Non-pigmented ciliary epithelial cell (primary cell): ENCODE measurements at places on chromosomes 1 and 21.
A peak's percentile ranks its signal among the peaks of the same experiment; 100 is the strongest.

GRCh38 chr1:35887508-35887907 is 4.5 kb downstream of the AGO1 start:
- no peak for DNase-seq

GRCh38 chr1:178908358-178908757 is 37.5 kb upstream of the ANGPTL1 start:
- peak; percentile 5 for DNase-seq

- no peak for DNase-seq
Measured at GRCh38 chr1:78441921-78442320, 48.9 kb upstream of the PTGFR start.

- peak; percentile 78 for DNase-seq
Measured at GRCh38 chr1:212498283-212499040, 65.7 kb downstream of the NENF start.

DNA sequence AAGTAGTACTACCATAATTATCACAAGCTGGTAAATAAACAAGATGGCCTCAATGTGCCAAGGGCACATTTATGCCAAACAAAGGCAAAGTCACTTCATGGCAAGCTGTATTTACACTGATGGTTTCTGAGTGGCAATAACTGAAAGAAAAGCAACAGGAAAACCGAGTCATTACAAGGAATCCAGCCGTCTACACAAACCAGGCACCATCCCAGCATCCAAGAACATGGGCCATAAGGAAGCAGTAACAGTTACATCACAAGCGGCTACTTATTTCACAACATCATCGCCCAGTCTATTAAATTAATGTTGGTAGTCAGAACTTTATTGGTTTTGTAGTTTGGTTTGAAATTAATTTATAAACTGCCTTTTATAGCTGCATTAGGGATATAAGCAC is 214.2 kb downstream of the RERE start:
- no peak for DNase-seq

GRCh38 chr1:69982992-69983391 is 222.4 kb downstream of the LRRC40 start:
- peak; percentile 55 for DNase-seq

GRCh38 chr1:26189331-26189730 is 1.1 kb upstream of the CATSPER4 start:
- DNase-seq: no peak

DNA sequence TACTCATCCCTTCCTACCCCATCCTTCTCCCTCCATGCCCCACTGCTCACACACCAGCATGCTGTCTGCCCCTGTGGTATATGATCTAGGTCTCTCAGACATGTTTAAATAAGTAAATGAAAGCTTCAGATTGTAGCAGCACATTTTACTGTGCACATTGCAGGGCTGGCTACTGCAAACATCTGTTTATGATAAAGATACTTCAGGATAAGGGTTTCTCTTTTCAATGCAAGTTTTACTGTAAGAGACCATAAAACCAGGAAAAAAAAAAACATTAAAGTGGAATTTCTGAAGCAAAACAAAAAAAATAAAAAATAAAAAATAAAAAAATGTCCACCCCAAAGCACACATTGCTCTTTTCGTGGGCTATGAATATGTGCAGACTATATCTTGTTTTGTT is 184.4 kb downstream of the USH2A start:
- no peak for DNase-seq

DNA sequence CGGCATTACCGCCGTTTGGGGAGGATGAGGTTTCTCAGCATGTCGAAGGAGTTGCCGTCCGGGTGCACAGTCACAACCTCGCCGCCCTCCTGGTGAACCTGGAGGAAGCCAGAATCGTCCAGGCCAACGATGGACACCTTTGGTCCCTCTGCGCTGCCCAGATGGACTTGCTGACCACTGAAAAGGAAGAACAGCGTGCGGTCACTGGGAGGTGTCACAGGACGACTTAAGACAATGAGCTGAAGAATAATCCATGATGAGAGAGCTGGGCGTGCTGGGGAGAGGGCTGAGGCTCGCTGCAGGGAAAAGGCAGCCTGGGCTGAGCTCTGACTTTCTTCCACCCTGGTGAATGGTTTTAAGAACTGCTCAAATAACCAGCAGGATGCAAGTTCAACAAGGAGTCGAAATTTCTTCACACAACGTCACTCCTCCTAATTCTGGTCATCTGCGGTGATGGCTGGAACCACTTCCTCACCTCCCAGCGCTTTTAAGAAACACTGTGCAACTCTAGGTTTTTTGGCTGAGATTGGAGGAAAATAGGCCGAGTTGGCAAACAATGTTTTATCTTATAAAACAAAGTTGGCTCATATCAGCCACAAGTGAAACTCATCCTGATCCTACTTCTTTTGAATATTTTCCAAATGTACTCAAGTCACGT is 55.5 kb downstream of the SIM2 start:
- DNase-seq: peak; percentile 64

DNA sequence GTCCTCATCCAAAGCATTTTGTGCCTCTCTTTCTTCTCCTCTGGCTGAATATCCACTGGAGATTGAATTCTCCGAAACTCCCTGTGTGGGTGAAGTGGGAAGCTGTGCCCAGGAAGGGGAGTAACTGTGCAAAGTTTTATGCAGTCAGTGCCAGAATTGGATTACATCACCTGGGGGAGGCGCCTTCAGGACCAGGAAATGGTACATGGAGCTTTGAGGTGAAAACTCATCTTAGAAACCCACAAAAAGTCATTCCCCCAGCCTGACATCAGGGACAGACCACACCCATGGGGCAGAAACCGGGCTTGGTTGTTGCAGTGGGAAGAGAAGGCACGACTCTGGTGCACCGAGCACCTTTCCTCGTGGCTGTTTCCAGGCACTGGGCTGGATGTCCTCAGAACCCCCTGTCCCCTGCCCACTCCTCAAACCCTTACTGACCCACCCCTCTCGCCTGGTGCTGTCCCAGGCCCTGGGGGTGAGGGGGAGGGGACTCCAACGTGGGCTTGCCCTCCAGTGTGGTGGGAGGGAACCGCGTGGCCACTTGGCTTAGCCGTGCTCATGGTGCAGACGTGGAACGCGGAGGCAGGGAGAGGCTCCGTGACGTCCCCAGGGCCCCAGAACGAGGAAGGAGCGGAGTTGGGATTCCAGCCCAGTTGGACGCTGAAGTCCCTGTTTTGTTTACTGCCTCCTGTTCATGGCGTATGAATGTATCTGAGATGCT is 15.7 kb downstream of the TFF3 start:
- DNase-seq: no peak

GRCh38 chr1:238176441-238176840 is 285.7 kb upstream of the ZP4 start:
- DNase-seq: peak; percentile 11

GRCh38 chr1:204493984-204494280 is 673 bp downstream of the PIK3C2B start:
- no peak for DNase-seq

- DNase-seq: no peak
Measured at GRCh38 chr1:93613898-93614297, 67.7 kb downstream of the BCAR3 start.

- no peak for DNase-seq
Measured at GRCh38 chr1:169132512-169133227, 26.2 kb downstream of the ATP1B1 start.

DNA sequence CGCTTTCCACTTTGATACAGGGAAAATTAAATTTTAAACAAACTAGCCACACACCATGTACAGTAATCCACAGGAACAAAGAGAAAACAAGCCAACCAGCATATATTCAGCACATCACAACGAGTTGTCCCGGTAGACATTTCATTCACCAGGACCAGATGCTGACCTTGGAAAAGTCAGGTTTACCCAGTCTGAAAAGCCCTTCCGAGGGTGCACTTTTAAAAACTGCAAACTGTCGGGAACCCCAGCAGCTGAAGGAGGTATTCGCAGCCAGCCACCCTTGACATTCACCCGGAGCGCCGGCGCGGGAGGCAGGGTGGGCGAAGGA is 1.2 kb downstream of the MCOLN3 start:
- DNase-seq: no peak

- no peak for DNase-seq
Measured at GRCh38 chr1:235945775-235946570, 79.3 kb upstream of the LYST start.

GRCh38 chr1:237105826-237106225 is 63.8 kb downstream of the RYR2 start:
- no peak for DNase-seq

DNA sequence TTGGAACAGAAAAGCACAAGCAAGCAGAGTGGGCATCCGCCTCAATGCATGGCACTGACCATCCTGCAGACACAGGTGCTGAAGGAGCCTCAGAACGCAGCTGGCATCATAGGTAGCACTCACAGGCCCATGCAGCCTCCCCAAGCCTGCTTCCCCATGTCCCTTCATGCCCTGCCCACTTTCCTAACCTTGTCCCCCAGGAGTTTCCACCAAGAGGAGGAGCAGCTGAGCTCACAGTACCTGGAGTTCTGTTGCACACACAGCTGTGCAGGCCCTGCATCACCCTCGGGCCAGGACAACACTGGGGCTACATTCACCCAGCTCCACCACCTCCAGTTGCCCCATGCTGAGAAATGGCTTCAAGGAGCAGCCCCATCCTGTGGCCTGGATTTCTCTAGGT is 83.4 kb downstream of the SETD4 start:
- no peak for DNase-seq

- no peak for DNase-seq
Measured at GRCh38 chr1:31626223-31627207, 9.0 kb downstream of the HCRTR1 start.

GRCh38 chr21:38429011-38429410 is 69.3 kb downstream of the ERG start:
- DNase-seq: no peak

- no peak for DNase-seq
Measured at GRCh38 chr1:223421676-223422075, 28.5 kb downstream of the CCDC185 start.

GRCh38 chr1:111861523-111861922 is 105.8 kb downstream of the DDX20 start:
- no peak for DNase-seq

DNA sequence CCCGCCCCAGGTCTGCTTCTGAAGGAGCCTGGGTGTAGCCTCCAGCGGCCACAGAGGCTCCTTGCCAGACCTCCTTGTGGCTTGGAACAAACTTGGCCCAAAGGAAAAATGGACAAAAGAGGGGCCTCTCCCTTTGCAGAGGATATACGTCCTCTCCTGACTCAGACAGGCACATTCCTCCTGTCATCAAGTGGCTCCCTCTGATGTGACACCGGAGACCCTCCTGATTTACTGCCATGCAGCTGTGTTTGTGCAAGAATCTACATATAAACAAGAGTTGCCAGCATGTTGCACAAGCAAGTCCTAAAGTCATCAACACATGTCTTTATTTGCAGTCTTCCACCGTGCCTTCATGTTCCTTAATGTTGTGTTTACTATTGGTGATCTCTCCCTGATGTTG is 54.1 kb upstream of the F3 start:
- no peak for DNase-seq

GRCh38 chr1:89669441-89669840 is 36.5 kb downstream of the LRRC8C start:
- DNase-seq: no peak

DNA sequence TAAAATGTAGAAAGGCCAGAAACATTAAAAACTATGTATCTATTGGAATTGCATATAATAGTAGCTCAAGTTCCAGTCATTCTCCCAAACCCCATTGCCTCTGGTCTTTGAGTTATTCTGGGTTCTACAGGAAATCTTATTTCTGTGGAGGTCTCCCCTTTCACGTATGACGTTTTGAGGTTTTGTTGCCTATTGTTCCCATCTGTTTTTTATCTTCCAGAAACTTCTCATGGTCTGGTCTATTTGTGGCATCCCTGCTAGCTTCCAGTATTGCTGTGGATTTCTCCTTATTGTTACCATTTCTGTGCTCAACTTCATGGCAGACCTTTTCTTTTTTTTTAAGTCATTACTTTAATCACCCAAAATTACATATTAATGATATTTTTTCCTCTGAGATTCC is 43.3 kb downstream of the DTL start:
- no peak for DNase-seq

DNA sequence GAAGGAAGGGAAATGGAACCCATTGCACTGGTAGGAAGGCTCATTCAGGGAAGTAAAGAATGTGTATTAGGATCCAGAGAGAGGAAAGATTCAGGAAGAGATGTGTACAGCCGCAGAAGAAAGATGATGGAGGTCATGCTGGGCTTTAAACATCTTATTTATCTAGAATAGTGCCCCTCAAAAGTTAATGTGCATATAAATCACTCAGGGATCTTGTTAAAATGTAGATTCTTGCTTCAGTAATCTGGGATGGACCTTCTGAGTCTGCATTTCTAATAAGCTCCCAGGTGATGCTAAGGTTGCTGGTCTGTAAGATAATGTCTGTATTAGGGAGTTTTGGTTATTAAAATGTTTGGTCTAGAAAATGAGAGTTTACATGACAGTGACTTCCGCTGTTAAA is 46.3 kb downstream of the ADGRL2 start:
- no peak for DNase-seq

- DNase-seq: no peak
Measured at GRCh38 chr1:53891678-53892077, 2.1 kb upstream of the YIPF1 start.

- DNase-seq: no peak
Measured at GRCh38 chr1:11027316-11027715, 14.9 kb downstream of the TARDBP start.

DNA sequence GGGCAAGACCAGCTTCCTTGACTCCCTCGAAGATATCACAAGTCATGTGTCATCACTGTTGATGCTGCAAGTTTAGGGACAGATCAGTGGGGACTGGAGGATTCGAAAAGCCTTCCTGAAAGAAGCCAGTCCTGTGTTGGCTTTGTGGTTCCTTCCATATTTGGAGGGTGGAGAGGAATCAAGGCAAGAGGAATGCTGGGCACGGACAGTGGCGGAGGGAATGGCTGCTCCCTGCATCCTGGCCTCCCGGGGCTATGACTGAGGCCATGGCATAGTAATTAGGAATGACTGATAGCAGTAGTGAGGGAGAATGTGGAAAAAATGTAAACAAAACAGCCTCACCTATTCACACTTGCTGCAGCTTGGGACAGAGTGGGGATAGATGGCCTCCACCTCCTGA is 36.4 kb downstream of the VANGL1 start:
- DNase-seq: no peak

DNA sequence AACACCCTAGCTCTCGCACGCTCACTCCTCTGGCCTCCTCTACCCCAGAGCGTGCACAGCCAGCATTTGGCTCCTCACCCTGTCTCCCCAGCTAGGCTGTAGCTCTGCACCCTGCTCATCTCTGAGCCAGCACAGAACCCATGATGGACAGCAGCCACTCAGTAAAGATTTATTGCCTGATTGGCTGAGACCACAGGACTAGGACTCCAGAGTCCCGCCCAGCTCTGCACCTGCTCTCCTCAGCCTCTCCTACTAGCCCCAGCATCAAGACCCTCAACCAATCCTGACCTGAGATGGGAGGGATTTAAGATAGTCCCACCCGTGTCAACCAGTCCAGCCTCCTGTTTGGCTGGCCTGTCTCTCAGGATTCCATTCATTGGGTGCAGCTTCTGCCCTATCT is 9.3 kb downstream of the C1QB start:
- no peak for DNase-seq
